ENCODE measurements at places on chromosomes 5 and 9.

DNA sequence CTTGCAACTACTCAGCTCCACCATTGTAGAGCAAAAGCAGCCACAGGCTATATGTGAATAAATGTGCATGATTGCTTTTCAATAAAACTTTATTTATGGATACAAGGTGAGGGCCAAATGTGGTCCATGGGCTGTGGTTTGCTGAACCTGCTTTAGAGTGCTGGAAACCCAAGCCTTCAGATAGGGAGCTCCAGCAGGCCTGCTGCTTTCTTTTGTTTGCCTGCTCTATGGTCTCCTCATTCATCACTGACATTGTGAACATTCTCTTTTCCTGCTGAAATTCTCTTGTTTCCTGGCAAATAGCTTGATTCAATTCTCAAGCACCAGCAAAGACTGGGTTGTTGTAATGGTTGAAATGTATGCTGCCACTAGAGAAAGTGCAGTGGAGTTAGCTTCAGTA lies 26.0 kb downstream of the EGFLAM start:
- DNase-seq: no peak

- DNase-seq: no peak
Measured at GRCh38 chr5:145945620-145946111, 9.3 kb downstream of the SH3RF2 start.

- DNase-seq: no peak
Measured at GRCh38 chr9:33923998-33924701, 107.2 kb downstream of the UBE2R2 start.

- DNase-seq: no peak
Measured at GRCh38 chr5:2068531-2068930, 185.8 kb upstream of the IRX4 start.

DNA sequence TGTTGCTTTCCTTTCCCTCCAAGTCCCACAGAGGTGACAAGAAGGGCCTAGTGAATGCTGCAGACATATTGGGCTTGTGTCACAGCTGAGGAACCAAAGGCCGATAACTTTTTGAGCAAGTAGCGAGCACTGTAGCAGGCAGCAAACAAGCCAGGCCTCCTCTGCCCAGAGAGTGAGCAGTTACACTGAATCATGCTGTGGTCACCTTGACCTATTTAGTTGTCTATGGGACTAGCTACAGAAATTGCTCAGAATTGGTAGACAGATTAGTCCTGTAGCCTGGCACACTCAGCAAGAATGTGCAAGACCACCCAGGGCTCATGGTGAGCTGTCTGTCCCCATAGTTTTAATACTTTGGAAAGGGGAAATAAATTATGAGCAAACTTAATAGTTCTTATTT lies 25.2 kb downstream of the ZCCHC9 start:
- DNase-seq: peak; percentile 24

DNA sequence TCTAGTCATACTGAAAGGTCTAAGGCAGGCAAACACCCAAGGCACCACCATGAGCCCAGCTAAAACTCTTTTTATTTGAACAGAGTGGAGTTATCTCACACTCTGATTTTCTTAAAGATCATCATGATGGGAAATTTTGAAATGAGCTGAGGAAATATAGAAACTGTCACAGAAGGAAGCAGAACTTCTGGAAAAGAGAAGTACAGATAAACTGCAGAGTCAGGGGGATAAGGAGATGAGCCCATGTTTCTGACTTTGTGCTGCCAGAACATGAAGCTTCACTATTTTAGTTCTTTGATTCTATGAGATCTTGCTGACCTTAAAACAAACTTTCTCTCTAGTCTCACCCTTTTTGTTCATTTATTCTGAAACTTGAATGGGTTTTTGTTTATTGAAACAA lies 406.5 kb upstream of the EDIL3 start:
- DNase-seq: no peak

DNA sequence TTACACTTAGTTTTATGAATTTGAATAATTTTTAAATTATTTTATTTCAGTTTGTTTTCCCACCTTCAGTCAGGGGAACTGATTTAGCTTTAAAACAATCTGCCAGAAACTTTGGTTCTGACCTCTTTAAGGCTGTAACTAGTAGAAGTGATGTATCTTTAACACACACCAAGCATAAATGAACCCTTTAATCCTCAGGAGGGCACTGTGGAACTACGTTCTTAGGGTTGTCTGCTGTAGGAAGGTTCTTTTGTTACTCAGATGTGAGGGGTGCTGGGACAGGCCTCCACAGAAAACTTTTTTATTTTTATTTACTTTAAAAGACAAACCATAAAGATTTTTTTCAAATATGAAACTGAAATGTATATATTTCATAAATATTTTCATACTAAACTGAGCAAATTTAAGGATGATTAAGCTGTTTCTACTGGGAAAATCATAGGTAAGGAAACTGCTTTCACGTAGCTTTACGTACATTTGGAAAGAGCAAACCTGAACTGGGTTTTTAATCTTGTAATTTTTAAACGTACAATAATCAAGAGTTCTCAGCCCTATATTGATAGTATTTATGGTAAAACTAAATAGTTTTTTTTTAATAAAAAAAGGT lies 5.3 kb downstream of the KLF4 start:
- peak; percentile 26 for DNase-seq

DNA sequence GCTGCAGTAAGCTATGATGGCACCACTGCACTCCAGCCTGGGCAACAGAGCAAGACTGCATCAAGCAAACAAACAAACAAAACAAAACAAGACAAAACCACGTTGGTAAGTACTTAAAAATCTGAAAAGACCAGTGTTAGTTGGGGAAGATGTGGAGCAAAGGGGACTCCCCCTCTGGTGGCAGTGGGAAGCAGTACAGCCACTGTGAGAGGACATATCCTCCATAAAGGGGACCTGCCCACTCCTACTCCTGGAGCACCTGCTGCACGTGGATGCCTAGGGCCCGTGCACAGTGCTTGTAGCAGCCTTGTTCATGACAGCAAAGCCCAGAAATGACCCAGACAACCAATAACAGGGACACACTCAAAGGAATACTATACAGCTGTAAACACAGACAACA lies 17.0 kb upstream of the IPPK start:
- no peak for DNase-seq

DNA sequence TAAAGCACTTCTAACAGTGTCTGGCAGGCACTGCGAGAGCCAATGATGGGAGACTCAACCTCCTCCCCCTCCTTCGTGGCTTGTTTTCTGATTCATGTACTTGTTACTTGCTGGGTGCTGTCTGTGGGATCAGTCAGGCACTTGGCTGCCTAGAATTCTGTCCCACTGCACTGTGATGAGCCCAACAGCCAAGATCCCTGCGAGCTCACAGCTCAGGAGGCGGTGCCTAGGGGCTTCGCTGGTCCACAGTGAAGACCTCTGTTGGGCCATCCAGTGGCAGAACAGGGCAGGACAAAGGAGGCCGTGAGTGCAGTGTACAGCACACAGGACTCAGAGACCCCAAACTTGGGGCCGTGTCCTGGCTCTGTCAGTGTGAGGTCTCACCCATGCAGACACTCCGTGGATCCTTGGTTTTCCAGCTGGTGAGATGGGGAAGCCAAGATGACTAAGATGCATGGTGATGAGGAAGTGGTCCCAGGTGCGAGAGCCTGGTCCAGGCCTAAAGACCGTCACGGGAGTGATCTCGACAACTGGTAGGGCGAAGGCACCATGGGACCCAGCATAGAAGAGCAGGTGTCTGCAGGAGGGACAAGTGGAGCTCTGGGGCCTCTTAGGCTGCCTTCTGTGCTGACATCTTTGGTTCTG lies 19.5 kb downstream of the MYMK start:
- DNase-seq: no peak

- no peak for DNase-seq
Measured at GRCh38 chr9:138003485-138004190, 126.1 kb downstream of the CACNA1B start.

GRCh38 chr5:39376293-39376714 lies 12.0 kb upstream of the C9 start:
- DNase-seq: peak; percentile 71

GRCh38 chr5:168936511-168936910 lies 357.3 kb upstream of the PANK3 start:
- no peak for DNase-seq

DNA sequence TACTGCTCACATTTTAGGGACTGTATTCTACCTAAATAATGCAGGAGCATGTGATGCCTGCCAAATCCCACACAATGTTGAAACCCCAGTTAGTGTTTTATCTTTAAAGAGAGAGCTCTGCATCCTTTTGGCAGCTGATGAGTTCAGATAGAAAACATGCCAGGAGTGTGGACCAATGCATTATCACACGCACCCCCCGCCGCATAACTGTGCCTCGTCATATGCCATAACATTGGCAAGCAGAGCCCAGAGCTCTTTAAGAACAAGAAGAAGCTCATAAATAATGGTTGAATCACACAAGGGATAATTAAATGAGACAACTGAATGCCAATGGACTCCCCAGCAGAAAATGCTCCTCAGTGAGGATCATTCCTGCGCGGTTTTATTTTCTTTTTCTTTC lies 52.8 kb upstream of the RORB start:
- DNase-seq: no peak

DNA sequence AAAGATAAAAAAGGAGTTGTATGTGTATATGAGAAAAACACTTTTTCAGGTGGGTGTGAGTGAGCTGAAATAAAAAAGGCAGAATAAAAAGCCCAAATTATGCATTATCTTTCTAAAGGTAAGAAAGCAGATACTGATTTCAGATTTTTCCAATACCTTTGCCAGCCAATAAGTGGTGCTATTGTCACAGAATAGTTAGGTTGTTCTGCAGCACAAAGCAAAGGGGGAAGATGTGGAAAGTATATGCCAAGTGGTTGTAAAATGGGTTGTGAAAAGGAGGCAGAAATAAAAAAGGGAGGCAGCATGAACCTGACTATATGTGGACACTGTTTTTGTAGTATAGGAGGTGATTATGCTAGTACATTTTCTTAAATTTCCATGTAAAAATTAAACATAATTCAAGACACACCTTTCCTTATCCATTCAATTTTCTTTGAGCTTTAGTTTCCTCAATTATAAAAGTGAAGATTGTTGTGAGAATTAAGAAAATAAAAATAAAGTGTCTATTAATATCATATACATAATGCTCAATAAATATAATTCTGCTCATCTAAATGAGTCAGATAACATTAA lies 106.7 kb downstream of the SMIM15 start:
- peak; percentile 35 for DNase-seq

GRCh38 chr9:34430843-34431437 lies 27.4 kb downstream of the FAM219A start:
- DNase-seq: peak; percentile 19

GRCh38 chr9:129639756-129640085 lies 2.2 kb downstream of the ASB6 start:
- no peak for DNase-seq

GRCh38 chr9:116243708-116244107 lies 90.1 kb downstream of the PAPPA start:
- no peak for DNase-seq

Data from activated CD4-positive, alpha-beta T cell treated with anti-CD3 and anti-CD28 coated beads, Interleukin-2, amount 50 U/mL, for 16 hours (primary cell).